ENCODE measurements at places on chromosomes 5 and 9.

DNA sequence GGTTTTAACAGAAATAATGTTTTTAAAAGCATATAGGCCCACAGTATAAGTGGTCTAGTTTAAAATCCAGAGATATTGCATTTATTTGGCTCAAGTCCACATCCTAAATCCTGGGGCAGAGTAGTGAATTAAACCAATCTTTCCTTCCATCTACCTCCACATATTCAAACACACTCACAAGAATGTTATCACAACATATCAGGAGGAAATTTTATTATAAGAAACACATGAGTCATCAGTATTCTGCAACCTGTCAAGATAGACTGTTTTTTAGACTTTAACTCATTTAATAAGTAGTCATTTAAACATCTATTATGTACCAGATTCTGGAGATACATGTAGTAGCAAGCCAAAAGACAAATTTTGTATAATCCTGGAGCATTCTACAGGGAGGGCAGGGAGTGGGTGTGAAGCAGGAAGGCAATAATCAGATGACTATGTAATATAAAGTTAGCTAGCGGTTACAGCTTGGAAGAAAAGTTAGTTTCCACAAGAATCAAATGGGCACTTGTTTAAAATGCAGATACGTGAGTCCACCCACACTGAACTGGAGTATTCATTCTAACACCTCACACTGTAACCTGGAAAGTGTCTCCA, 187.3 kb upstream of the PIK3R1 start:
- DNase-seq: no peak

GRCh38 chr5:154520861-154521453, 42.9 kb upstream of the HAND1 start:
- DNase-seq: no peak

- DNase-seq: no peak
Measured at GRCh38 chr5:139822553-139823425, 27.2 kb downstream of the PSD2 start.

- DNase-seq: no peak
Measured at GRCh38 chr5:68739752-68740151, 354.1 kb upstream of the SLC30A5 start.

All from activated effector memory CD4-positive, alpha-beta T cell treated with Interleukin-2 at 50 U/mL for 16 hours (primary cell).